ENCODE measurements at places on chromosomes 2 and 18.
A peak's percentile ranks its signal among the peaks of the same experiment; 100 is the strongest.

GRCh38 chr2:147843864-147844696 lies 749 bp upstream of the ACVR2A start:
- DNase-seq: peak; percentile 93

- no peak for DNase-seq
Observed at GRCh38 chr2:64391940-64392339, 62.0 kb upstream of the LGALSL start.

DNA sequence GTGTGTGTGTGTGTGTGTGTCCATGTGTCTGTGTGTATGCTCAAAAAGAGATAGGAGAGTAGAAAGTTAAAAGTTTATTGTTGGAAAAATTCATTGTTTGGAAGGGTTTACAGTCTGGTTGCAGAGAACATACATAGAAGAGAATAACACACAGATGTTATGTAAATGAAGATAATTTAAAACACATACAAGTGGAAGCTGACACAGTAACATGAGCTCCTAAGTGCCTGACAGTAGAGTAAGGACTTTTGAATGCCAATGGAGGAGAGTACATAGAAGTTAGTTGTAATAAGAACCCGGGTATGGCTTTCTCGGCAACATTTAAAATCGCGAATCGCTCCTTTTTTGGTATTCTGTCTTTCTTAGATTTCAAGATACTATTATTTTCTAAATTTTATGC lies 137.0 kb upstream of the FANCL start:
- no peak for DNase-seq

DNA sequence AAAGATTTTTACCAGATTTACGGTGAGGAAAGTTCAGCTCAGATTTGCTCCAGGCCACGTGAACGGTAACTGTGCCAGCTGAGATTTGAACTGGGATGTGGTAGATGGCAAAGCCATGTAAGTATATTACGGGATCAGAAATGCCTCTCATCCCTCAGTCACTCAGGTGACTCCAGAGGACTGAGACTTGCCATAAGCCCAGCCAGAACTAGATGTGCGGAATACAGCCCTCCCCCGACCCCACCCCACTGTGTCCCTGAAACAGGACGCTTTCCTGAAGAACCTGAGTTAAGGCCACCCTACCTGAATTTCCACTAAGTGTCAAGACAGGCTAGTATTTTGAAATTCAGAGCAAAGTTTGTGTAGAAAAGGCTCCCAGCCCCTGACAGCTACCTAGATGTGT lies 1.3 kb upstream of the FHL2 start:
- no peak for DNase-seq

DNA sequence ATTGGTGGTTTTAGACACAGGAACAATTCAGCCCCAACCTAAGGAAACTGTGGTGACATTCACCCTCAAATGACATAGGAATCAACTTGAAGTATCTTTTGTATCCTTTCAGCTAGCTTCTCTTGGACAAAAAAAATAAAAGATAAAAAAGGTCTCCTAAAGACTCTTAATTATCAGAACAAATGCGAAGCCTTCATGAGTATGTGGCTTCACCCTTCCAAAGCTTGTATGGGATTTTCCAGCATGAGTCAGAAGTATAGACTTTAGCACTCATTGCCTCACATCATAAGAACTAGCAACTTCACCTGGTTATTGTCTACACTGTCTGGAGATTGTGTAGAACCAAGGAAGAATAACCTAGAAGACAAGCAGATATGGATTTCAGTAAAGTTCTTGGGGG lies 135.4 kb downstream of the LAMA3 start:
- no peak for DNase-seq

DNA sequence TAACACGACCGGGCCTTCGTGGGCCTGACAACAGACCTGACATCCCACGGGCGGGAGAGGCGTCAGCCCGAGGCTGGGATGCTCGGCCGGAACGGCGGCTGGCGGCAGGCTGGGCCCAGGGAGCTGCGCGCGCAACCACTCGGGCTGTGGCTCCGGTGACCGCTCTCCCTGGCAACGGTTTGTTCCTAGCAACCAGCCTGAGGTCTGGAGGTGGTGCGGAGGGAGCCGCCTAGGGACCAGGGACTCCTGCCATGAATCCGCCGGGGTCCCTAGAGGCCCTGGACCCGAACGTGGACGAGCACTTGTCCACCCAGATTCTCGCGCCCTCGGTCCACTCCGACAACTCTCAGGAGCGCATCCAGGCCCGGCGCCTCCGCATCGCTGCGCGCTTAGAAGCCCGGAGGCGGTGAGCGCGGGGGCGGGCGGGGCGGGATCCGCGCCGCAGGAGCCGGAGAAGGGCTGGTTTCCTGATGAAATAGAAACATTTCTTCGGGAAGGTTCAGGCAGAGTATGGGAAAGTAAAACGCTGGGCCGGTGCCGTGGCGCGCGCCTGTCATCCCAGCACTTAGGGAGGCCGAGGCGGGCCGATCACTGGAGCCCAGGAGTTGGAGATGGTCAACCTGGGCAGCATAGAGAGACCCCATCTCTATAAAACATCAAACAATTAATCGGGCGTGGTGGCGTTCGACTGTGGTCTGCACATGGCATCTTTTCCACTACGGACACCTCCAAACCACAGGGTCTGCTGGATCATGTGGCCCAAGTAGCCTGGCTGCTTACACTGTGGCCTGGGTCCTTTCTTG lies at the start of gene DRC1:
Gene DRC1, plus strand, starts transcription at position 182 of the 803 bp plus-strand sequence. Its CDS starts 70 bp downstream, at position 252.
- no peak for DNase-seq

- DNase-seq: no peak
Observed at GRCh38 chr2:144288438-144288837, 231.5 kb downstream of the ZEB2 start.

DNA sequence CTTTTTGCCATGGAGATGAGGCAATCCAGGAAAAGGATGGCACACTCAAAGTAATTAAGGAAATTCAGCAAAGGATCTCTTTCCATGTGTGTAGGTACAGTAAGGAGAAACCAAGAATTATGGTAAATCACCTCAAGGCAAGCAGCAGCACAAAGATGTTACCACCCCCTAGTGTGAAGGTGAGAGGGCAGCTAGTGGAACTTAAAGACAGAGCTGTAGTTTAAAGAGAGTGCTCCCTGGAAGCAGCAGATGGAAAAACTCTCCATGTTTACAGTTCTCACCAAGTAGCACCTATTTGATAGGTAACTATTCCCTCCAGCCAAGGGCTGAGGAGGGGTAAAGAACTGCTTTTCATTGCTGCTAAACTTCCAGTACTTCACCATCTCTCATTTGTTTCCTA lies 860.4 kb upstream of the CRIM1 start:
- DNase-seq: no peak

- no peak for DNase-seq
Observed at GRCh38 chr18:75204732-75205513, 4.0 kb downstream of the PTGR3 start.

DNA sequence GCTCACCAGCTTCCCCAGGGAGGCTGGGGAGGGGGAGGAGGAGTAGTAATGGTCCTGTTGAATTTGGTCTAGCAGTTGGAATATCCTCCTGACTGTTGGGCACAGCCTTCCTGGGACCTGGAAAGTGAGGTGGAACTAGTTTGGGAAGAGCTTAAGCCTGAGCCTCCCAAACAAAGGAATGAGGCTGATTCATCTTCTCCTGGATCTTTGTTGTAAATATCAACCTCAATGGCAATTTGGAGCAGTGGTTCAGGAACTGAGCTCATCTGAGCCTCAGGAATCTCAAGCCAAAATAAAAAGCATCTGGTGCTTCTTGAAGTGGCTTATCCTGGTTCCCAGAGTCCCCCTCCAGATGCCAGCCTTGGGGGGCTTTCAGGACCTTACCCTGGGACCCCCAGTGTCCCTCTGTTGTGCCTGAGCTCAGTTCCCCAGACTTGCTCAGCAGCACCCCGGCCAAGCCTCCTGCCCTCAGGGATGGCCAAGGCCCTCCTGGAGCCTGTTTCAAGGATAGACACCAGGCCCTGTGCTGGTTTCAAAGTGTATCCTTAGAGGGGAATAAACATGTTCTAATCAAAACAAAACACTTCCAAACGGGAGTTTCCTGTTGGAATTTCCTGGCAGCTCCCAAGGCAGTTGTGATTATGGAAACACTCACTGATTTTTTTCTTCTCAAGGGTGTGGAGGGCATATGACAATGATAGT lies 112.6 kb downstream of the DDX1 start:
- DNase-seq: no peak

GRCh38 chr18:76952747-76953146 lies 130.4 kb downstream of the ZNF236 start:
- no peak for DNase-seq

GRCh38 chr2:24409171-24409570 lies 48.8 kb upstream of the ITSN2 start:
- DNase-seq: no peak

DNA sequence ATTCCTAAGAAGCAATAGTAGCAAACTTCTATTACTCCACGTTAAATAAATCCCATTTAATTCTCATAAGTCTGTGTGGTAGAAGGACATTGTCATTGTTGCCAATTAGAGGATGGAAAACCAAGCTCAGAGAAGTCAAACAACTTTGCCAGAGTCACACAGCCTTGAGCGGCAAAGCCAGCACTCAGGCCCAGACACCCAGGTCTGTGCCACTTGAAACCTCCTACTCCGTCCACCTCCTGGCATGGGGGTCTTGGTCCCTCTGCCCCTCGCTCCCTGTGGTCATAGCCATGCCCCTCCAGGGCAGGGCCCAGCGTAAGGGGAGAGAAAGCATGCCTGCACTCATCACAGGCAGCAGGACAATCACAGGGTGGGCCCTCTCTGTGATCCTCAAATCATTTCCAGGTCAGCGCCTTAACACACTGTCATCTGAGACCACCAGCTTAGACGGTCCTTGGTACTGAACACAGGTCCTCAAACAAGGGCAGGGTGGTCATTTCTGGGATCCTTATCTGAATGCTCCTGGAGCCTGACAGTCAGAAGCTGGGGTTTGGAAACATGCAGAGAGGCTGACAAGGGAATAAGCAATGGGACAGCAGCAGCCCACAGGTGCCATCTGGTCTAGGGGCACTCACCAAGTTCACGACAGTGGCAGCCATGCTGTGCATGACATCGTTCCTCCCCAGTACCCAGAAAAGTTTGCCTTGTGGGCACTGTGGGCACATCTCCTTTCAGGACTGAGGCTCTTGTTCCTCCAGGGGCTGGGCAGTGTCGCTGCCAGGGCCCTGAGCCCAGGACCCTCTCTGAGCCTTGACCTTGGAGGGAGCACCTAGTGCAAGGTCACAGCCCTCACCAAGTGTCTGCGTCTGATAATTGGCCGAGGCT lies 38.2 kb downstream of the FAM178B start:
- DNase-seq: no peak

DNA sequence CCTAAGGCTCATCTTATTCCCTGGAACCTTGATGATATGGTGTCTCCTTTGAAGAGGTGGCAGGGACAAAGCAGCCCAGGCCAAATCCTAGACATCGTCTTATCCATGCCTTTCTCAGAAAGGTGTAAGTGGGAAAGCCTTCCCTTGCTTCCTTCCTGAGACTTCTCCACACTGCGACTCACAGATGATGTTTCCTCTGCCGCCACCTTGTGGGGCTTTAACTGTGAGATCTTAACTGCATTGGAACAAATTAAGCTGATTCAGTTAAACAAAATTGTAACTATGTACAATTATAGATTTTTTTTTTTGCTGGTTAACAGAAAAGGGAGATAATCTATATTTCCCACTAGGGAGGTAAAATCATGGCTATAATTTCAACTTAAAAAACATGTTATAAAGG lies 10.0 kb upstream of the GCA start:
- DNase-seq: peak; percentile 63

GRCh38 chr2:144261966-144262365 lies 258.0 kb downstream of the ZEB2 start:
- DNase-seq: no peak

GRCh38 chr18:49446481-49446880 lies 14.0 kb downstream of the DYM start:
- no peak for DNase-seq

DNA sequence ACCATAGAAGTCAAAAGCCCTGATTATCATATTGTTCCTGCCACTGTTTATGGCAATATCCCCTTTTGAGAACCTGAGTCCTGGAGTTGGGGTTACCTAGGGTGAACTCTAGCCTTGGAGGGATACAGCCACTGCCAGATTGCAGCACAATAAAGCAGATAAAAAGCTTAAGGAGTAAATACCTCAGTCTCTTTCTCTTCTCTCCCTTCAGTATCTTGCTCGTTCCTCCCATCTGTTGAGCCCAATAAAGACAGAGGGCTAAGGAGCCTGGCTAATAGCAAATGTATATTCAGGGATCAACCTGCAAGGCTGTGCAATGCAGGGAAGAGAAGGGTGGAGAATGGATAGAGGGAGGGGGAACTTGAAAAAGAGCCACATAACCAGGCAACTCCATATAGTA lies 8.0 kb upstream of the DPP4 start:
- DNase-seq: peak; percentile 70

DNA sequence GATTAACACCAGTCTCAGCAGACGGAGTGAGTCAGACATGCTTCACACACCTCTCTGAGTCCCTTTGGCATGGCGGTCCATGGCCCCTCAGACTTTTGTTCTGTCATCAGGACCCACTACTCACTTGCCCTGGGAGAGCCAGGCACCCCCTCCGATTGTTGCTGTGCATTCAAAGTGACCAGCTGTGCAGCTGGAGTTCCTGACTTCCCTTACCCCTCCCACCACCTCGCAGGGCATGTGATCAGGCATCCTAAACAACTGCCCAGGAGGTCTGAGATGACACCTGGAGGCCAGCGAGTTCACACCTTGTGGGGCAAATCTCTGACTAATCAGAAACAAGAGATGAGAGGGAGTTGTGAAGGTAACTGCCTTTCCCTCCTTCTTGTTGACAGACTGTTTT lies 35.3 kb upstream of the HDAC4 start:
- no peak for DNase-seq

GRCh38 chr18:2303517-2304238 lies 267.6 kb downstream of the METTL4 start:
- no peak for DNase-seq

DNA sequence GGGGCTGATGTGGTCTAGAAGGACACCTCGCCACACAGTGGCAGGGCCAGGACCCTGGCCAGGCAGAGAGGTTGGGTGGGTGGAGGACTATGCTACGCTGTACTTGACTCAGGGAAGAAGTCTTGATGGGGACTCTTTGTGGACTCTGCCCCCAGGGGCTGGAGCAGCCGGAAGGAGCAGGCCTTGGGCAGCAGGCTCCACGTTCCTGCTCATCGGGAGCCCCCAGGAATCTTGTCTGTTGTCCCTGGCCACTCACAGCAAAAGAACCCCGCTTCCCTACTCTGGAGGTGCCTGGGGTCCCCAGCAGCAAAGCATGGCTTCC lies 79.0 kb downstream of the POLR1A start:
- DNase-seq: no peak

- peak; percentile 97 for DNase-seq
Observed at GRCh38 chr2:73920577-73921545, 5.8 kb upstream of the DGUOK start.

- no peak for DNase-seq
Observed at GRCh38 chr2:154554046-154554445, 144.4 kb upstream of the KCNJ3 start.

Data from WERI-Rb-1 (cell line).